ENCODE measurements at places on chromosomes 4 and X.
A peak's percentile ranks its signal among the peaks of the same experiment; 100 is the strongest.

DNA sequence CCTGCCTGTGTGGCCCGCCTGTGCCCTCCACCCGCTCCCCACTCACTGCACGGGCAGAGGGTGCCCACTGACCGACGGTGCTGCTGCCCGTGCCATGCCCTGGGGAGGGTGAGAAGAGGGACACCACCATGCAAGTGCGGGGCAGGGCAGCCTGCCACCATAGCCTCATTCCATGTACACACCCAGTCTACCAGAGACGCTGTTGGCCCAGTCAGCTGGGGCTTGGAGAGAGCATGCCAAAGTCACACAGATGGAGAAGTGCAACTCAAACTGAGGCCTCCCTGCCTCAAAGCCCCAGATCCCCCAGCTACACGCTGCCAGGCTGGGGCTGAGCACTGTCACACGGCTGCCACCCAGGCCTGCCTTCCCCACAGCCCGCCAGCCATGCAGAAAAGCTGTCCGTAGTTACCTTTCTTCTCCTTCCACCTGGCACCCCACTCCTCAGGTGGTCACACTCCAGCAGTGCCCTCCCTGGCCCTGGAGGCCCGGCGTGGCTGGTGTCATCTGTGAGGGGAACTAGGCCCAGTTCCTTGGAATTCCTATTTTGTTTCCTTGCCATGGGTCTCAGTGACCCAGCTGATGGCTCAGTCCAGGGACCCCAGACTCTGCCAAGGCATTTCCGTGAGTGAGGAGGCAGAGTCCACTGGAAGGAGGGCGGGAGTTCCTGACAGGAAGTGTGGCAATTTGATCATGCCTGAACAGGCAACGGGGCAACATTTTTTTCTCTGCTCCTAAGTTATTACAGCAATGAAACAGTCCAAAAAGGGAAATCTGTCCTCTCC, at the start of gene SLC2A9:
Gene SLC2A9, minus strand, starts transcription at position 627 of the 782 bp plus-strand sequence. Its CDS starts 68 bp downstream, at position 559.
- no peak for DNase-seq

GRCh38 chr4:76570141-76570973, 135.3 kb downstream of the SHROOM3 start:
- DNase-seq, result no peak

DNA sequence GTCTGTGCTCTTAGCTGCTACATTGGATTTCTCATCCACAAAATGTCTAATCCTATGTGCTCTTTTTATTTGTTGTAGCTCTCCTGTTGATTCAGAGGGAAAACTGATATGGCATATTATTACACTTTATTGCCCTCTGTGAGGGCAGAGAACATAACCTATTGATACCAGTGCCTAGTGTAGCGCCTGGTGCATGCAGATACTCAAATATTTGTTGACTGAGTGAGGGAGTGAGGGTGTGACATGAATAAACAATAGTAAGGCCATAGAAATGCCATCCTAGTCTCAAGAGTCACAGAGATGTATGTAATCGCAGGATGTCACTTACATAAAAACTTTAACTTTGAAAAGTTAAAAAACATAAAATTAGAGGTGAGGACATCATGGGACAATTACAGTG, 159.1 kb downstream of the SHROOM3 start:
- DNase-seq, result no peak

DNA sequence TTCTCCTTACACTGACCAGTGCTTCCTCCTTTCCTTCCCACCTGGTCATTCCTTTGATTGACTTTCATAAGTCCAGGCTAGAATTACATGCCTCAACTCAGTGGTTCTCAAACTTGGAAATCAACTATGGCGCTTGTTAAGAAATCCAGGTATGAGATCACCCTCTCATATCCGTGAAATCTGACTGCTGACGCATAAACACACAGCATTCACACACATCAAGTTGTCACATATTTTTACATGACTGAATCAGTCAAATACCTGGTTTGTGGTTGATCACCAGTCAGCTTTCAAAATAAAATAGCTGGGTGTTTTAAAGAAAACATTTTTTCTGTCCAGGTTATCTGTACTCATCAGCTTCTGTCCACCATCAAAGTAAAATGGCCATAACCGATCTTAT, 433.5 kb downstream of the AFF2 start:
- no peak for DNase-seq

DNA sequence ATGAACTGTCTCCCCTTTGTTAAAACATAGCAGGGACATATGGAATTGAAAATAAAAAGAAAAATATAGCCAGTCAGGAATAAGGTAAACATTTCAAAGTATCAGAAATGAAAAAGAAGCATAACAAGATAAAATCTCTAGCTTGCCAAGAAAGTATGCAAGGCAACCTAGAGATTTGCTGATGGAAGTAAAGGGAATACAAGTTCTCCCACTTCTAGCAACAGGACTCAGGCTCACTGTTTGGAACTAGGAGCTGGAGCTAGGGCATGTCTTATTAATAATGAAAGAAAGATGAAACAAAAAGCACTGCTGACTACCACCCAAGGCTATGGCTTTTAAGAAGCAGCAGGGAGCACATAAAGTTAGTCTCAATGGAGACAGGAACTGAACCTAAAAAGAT, 18.2 kb downstream of the ANKRD50 start:
- DNase-seq, result no peak

- DNase-seq, result no peak
Measured at GRCh38 chr4:173736840-173737239, 206.8 kb upstream of the HAND2 start.

GRCh38 chrX:37745354-37745753, 34.5 kb upstream of the CYBB start:
- peak; percentile 50 for DNase-seq
